ENCODE measurements at places on chromosomes 6 and 20.
A peak's percentile ranks its signal among the peaks of the same experiment; 100 is the strongest.

DNA sequence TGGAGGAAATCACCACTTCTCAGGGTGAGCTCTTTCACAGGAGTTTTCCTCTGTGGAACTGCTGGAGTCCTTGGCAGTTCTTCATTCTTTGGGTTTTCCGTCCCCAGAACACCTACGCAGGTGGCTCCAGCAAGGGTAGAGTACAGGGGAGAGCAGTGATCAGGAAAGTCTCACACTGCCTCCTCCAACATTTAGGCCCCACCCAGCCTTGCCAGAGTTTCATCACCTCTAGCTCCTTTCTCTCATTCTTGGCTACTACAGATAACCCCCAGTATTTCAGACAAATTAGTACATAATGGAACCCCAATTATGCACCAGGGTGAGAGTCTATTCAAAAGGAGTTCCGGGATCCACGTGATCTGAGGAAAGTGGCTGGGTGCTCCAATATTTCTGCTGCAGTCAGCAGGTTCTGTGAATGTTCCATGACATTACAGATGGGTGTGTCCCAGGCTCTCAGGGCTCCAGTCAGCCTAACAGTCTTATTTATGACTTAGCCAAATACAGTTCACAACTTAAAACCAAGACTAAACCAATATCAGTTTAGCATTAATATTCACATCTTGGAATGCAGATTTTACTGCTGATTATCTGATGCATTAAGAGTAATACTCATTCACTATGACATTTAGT is 44.6 kb downstream of the GPR63 start:
- DNase-seq = no peak

- DNase-seq = no peak
These were observed 499.6 kb upstream of the SULF2 start for GRCh38 chr20:48284837-48285236.

DNA sequence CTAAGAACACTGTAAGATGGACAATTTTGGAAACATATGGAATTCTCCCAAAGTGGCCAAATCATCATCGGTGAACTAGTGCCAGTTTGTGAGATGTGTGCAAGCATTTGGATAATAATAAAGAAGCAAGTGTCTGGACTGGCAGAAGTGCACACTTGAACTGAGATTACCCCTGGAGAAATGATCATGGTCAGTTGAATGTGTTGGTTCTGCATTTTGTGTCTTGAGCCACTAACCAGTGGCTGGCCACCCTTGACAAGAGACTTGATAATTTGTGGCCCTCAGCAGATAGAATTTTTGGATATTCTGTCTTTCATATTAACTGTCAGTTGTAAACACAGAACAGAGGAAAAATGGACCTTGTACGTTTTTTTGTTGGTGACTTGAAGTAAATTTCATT is 37.4 kb downstream of the CITED2 start:
- DNase-seq = no peak

DNA sequence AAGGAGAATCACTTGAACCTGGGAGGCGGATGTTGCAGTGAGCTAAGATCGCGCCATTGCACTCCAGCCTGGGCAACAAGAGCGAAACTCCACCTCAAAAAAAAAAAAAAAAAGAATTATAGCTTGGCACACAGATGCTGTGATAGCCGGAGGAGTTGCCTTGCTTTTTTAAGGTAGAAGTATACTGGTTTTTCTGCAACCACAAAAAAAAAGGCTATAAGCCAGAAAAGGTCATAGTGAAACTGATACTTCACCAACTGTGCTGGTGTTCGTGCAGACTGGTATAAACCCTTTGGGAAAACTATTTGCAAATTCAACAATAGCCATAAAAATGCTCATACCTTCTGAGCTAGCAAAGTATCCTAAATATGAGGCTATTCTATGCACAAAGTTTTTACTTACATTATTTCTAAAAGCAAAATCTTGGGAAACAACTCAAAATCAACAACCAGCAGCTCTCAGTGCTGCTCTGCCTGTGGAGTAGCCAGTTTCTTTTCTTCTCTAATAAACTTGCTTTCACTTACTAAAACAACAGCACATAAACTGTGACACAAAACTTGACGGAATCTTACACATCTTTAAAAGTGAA is 44.0 kb downstream of the B4GALT5 start:
- DNase-seq = no peak

- DNase-seq = no peak
These were observed 234.7 kb downstream of the UST start for GRCh38 chr6:148981515-148981914.

DNA sequence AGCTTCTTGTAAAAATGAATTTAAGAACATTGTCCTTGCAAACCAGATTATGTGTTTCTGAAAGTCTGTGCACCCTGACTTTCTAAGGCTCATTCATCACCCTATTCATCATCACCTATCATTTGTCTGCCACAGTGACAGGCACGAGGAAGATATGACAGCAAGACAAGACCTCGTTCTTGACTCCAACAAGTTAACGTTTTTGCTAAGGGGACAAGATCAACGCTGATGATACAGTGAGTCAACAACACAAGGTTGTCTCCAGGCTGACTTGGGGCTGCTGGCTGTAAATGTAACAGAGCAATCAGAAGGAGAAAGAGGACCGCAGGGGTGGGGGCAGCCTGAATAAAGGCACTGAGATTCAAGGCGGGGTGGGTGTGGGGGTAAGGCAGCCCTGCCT is 94.2 kb downstream of the FOXC1 start:
- DNase-seq = no peak

GRCh38 chr6:125307964-125308615 is 6.3 kb upstream of the HDDC2 start:
- DNase-seq = no peak

- no peak for DNase-seq
These were observed 519.6 kb downstream of the DOK5 start for GRCh38 chr20:54995011-54995410.

DNA sequence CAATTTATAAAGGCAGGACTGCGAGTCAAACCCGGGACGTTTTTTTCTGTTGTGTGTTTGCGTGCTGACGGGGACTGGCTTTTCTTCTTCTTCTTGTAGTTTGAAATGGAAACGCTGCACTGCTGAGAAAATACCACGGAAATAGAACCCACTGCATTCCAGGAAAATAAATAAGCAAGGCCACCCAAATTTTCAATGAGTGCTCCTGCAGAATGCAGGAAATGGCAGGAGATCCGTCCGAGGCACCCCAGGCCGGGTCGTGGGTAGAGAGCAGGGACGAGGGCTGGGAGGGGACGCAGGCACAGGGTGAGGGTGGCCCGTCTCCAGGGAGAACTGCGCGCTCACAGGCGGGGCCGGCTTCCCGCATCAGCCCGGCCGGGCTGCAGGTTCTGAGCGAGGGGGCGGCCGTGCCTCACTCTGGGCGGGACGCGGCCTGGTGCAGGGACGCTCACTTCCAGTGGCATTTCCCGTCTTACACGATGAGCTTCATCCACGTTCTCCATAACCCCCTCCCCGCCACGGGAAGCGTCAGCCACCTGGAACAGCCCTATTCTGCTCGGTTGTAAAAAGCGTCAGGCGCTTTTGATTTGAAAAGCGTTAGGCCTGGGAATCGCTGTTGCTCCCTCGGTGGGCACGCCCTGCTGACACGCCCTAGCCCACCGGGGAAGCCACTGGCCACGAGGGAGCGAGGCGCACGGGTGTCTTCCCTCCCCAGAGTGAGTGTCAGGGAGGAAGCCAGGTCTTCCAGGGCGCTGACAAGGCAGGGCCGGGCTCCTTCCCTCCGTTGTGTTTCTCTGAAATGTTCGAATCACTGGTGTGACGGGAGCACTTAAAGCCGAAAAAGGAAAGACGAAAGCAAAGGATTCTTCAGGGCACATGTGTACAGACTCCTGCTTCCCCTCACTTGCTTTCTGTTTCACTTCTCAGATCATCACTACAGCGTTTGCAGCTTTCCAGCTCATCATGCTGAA is 17.9 kb upstream of the EXOC2 start:
- peak; percentile 18 for DNase-seq

DNA sequence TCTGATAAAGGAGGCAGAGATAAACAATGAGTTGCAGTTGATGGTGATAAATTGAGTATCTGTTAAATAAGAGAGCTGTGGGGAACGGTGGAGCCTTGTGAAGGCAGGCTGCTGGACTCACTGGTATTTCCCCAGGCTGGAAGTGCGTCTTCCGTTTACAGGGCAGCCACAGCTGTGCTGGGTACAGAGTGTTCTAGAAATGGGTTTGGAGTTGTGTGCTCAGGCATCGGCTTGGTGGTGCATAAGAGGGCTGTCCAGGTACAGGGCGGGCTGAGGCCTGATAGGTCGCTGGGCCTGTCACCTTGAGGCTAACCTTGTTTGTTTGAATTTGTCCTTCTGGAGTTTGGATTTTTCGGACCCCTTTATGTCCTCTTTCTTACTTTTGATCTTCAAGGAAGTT is 39.3 kb downstream of the ARID1B start:
- no peak for DNase-seq

GRCh38 chr20:1319051-1319450 is 9.9 kb downstream of the SDCBP2 start:
- DNase-seq = no peak

DNA sequence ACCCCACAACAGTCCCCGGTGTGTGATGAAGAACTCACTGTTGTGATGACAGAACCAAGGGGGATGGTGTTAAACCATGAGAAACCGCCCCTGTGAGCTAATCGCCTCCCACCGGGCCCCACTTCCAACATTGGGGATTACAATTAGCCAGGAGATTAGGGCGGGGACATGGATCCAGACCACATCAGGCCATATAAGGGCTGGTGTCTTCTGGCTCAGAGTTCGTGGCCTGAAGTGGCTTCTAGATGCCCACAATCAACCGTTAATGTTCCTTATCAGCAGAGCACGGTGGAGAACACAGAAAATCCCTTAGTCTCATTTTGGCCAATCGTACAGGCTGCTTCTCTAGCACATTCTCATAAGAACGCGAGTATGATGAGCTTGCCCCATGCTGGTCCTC is 10.9 kb upstream of the MAS1 start:
- no peak for DNase-seq

GRCh38 chr20:62738025-62738881 is 29.6 kb downstream of the NTSR1 start:
- DNase-seq = no peak

- no peak for DNase-seq
These were observed 23.1 kb downstream of the AAR2 start for GRCh38 chr20:36259177-36260061.

DNA sequence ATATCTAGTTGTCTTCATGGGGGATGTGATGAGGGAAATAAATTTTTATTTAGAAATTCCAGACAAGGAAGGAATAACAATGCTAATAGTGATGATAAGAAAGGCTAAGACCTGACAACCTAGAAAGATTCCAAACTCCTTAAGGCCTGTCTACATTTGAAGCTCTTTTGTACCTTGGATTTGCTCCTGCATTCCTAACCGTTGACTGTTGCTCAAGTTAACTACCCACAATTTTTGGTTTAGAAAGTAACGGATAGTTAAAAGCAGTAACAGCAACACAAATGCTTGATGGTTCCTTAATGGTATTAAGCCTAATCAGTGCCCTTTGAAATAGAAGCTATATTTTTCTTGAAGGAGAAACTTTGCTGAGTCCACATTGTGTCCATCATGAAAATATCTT is 52.9 kb downstream of the TRMT11 start:
- no peak for DNase-seq

GRCh38 chr6:77492530-77492929 is 29.2 kb upstream of the HTR1B start:
- DNase-seq = no peak

DNA sequence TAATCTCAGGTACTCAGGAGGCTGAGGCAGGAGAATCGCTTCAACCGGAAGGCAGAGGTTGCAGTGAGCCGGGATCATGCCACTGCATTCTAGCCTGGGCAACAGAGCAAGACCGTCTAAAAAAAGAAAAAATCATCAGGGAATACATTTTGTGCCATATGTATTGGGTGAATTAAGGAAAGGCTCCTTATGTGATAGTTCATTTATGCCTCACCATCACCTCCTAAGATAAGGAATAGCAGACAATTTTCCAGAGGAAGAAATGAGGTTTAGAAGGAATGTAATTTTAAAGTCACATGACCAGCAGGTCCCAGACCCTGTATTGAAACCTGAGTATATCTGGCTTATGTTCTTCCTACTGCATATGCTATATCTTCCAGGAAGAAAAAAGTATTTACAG is 93.9 kb upstream of the FOXC1 start:
- DNase-seq = no peak

DNA sequence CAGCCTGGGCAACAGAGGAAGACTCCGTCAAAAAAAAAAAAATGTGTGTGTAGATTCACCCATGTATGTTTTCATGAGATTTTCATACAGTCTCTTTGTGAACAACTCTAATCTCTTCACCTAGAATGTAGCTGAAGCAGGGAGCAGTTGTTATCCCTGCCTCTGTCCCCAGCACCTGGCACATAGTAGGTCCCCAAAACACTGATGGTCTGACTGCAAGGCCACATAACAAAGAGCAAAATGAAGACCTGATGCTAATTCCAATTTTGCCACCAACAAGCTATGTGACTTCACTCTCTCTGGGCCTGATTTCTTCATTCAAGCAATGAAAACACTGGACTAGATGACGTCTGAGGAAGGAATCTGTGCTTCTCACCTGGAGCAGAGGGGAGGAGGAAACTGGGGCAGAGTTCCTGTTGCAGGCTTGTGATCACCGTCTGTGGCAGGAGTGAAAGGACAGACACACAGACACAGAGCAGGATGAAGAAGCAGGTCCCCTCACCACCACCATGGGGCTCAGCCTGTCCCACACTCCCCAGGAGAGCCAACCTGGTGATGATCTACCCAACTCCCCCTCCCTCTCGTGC is 4.6 kb downstream of the SLC44A4 start:
- no peak for DNase-seq

- DNase-seq = no peak
These were observed 194.9 kb downstream of the SCP2D1 start for GRCh38 chr20:19008497-19008896.

DNA sequence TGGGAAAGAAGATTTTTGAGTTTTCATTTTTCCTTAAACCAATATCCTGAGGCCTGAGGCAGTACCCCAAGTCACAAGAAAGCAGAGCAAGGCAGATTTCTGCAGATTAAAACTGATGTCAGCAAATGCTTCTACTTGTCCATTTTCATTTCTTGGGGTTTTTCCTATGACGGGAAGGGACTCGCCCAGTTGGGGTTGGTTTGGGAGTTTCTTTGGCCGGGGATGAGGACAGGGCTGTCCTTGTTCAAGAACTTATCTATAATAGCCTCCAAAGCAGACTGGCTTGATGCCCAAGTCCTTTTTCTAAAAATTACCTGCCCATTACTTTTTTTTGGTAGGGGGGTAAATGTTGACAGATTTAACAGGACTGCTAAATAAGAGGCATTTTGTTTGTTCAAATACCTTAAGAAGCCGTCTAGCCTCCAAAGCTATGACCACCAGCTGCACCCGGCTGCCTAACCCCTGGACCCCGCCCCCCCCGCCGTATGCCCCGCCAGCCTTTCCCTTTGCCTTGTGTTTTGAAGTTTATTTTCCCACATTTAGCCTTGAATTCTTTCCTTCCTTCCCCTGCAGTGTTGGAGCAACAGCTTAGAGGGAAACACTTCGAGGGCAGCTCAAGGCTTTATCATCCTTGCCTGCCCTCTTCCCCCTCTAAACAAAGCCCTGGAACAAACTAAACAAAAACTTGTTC is 2.5 kb downstream of the KCNK5 start:
- DNase-seq = no peak
